ENCODE measurements at places on chromosomes 2 and 18.

- DNase-seq: no peak
These were observed 409.2 kb upstream of the NRP2 start for GRCh38 chr2:205273148-205273547.

- no peak for DNase-seq
These were observed 454.0 kb downstream of the NBAS start for GRCh38 chr2:15107137-15107536.

- no peak for DNase-seq
These were observed 193.4 kb downstream of the FBXO15 start for GRCh38 chr18:73954268-73954667.

GRCh38 chr2:36801088-36801487 lies 104.6 kb downstream of the VIT start:
- no peak for DNase-seq
